ENCODE measurements at places on chromosomes 5 and 9. TPM values are rescaled to one million over a fixed set of nuclear protein-coding genes. Genes with fewer than 3 reads are reported as not detected.

DNA sequence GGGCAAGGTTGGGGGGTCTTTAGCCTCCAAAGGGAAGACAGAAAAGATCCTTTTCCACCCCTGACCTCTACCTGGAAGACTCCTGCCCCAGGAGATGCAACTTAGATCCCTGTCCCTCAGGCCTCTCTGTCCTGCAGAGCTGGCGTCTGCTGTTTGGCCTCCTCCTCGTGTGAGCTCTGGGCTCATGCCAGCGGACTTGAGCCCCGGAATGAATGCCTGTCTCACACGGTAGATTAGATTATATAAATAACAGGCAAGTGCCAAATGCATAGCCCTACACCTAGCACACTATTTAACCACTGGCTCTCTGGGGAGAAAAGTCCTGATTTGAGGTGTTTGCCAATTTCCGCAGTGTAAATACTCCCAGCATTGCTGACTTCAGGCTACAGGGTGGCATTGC is 1.4 kb upstream of the WNK2 start:
- H3K4me3 ChIP-seq: no peak overlapping the region
- H3K27me3 ChIP-seq: peaks cover 75% of the 10 kb centered on the region
- no peaks in the 10 kb centered on the region for H3K36me3 ChIP-seq
- DNase-seq: no peak

DNA sequence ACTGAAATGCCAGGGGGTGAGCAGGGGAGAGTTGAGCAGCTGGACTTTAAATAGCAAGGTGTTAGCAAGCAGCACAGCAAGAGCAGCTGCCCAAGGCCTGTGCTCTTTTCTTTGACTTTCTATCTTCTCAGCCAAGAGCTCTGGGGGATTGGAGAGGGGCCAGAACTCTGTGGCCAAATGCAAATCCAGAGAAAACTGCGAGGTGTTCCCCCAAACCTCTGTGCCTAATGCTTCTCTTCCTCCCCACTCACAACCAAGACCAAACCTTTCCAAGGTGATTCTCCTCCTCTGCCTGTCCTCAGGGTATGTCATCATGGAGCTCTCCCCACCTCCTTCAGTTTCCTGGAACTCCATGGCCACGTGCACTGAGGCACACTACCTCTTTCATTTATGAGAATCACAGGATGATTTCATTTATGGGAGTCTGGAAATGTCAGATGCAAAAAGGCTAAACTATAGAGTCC is 118.7 kb upstream of the WWC1 start:
- no peaks in the 10 kb centered on the region for H3K27me3 ChIP-seq
- H3K4me1 ChIP-seq: no peaks in the 10 kb centered on the region
- no peak for DNase-seq

GRCh38 chr5:92912283-92912682 is 668.7 kb downstream of the NR2F1-AS1 start:
- DNase-seq: no peak
- H3K36me3 ChIP-seq: no peaks in the 10 kb centered on the region
- H3K4me3 ChIP-seq: no peak overlapping the region

The MTMR12 gene
- 12.9 TPM for total RNA-seq

The PRUNE2 gene
- total RNA-seq: 3.4 TPM

Data from thymus (tissue), 14 donors.